Endothelial cell (in vitro differentiated cells): ENCODE measurements at places on chromosomes 3 and 15.
A peak's percentile ranks its signal among the peaks of the same experiment; 100 is the strongest.

GRCh38 chr3:195044411-195044810, 226.5 kb downstream of the XXYLT1 start:
- DNase-seq = no peak

GRCh38 chr3:172180473-172180872, 141.1 kb downstream of the FNDC3B start:
- DNase-seq = no peak

DNA sequence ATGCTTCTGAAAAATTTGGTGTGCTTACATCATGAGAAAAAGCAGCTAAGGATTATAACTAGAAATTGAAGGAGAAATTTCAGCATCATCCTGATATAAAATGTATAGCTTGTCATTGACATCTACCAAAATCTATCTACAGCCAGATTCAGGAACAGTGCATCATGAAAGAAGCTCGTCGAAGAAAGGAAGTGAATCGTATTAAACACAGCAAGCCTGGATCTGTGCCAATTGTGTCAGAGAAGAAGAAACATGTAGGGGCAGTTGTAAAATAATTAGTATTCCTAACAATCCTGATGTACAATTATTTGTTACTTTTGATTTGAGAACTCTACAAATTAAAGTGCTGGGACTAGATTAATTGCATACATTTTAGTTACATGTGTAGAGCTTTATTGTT, 37.2 kb downstream of the AP4E1 start:
- no peak for DNase-seq

DNA sequence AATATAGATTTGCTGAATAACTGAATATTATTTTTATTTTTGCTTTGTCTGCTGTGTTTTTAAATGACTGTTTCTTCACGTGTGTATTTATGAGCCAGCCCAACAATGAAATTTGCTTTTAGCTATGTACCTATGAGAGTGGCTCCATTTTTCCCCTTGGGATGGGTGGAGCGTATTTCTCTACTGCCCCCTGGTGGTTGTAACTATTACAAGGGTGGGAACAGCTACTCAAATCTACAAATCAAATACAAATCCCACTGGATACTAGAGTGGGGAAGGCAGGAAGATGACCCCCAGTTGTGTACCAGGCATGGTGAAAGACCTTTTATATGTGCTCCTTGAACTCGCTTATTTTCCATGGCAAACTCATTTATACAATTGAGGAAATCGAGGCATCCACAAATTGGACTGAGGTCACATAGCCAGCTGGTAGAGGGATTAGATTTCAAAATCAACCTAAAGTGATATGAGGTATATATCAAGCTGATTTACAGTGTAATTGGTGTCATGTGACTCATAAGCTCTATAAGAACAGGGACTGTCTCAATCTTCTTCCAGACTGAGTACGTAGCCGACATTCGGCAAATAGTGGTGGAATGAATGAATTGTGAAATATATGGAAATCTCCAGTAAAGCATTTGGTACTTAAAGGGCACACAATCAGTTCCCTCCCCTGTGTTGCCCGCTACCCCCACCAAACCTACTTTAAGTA, 69.5 kb upstream of the VEPH1 start:
- DNase-seq = peak; percentile 65

GRCh38 chr15:73264881-73265280, 103.9 kb downstream of the HCN4 start:
- DNase-seq = no peak

- no peak for DNase-seq
Observed at GRCh38 chr3:49476563-49476962, 6.5 kb downstream of the DAG1 start.

GRCh38 chr3:112671930-112672715, 31.2 kb upstream of the CCDC80 start:
- no peak for DNase-seq

GRCh38 chr3:122318620-122319019, 6.4 kb upstream of the CSTA start:
- DNase-seq = no peak

GRCh38 chr15:80569656-80570055, 125.5 kb upstream of the ABHD17C start:
- no peak for DNase-seq

- no peak for DNase-seq
Observed at GRCh38 chr3:177772908-177773557, 575.8 kb upstream of the TBL1XR1 start.

- peak; percentile 51 for DNase-seq
Observed at GRCh38 chr15:89335298-89336041, 846 bp upstream of the POLG start.

- no peak for DNase-seq
Observed at GRCh38 chr3:46553154-46553553, 12.9 kb downstream of the LRRC2 start.

DNA sequence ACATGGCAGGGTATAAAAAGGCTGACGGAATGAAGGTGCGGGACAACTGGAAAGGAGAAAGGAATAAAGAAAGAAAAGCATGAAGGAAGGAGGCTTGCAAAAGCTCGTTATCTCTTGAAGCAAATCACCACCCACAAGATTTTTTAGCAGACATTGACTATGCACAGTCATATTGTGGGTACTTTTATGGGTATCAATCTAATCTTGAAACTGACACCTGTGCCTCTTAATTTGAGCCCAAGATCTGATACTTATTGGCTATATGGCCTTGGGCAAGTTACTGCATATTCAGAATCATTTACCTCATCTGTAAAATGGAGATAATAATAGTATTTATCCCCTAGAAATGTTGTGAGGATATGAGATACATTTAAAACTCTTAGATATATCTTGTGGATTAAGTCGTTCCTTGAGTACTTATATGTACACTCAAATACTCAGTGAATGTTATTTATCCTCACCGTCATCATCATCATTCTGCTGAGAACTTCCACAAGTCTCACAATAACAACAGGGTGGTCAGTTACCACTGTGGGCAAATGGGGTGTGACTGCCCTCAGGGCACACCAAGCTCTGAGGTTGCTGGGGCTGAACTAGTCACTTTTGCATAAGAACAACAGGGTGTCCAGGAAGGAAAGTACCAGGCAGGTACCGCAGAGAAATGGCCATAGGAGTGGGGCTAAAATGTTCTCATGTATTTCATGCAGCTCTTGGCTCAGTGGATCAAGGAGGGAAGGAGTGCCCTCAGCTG, 266.1 kb downstream of the SLC9A9 start:
- DNase-seq = no peak

DNA sequence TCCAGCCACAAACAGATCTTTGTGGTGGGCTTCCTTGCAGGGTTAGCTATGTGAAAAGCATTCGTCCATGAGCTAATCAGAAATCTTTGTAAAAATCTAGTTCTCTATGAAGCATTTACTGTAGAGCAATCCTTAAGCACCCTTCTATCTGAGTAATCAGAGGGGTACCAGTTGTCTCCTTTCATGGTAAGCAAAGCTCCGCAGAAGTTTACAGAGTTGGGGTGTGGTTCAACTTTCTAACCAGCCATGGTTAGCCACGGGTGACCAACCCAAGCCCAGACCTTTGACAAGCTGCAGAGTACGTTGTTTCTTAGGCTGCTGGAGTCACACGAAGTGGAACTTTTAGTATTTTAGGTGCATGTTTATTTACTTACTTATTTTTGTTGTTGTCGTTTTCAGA, 77.4 kb downstream of the FLNB start:
- DNase-seq = no peak

- DNase-seq = no peak
Observed at GRCh38 chr15:87267798-87268197, 988.7 kb downstream of the NTRK3 start.

- no peak for DNase-seq
Observed at GRCh38 chr3:34005886-34006285, 207.5 kb downstream of the PDCD6IP start.

GRCh38 chr15:62684123-62684808, 358.3 kb upstream of the TPM1 start:
- no peak for DNase-seq

- DNase-seq = no peak
Observed at GRCh38 chr15:73374604-73375003, 5.8 kb upstream of the HCN4 start.

DNA sequence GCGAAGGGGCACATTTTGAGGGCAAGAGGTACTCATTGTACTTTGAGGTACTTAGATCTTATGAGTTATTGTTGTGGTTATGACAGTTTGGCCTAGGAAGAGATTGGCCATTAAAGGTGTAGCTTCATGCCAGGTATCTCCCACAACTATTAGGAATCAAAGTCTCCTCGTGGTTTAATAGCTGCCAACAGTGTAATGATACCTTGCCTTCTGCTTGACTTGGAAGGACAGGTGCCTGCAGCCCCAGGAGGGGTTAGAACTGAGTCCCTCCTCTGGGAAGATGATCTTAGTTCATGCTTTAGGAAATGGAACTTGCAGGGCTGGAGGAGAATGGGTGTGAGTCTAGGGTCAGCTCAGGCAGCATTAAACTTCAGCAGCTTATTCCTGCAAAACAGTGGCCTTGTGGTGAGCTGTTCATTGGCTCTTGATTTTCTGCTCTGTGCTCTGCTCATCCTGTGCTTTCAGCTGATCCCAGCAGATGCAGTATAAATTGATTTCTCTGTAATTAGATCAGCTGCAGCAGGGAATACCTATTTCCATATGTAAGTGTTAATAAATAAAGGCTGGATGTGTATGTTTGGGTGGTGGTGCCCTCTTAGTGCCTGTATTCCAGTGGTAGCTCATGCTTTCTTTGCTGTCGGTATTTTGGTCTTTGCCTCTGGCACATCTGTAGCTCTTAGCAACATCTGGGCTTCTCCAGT, 40.5 kb downstream of the ZNF609 start:
- DNase-seq = no peak

DNA sequence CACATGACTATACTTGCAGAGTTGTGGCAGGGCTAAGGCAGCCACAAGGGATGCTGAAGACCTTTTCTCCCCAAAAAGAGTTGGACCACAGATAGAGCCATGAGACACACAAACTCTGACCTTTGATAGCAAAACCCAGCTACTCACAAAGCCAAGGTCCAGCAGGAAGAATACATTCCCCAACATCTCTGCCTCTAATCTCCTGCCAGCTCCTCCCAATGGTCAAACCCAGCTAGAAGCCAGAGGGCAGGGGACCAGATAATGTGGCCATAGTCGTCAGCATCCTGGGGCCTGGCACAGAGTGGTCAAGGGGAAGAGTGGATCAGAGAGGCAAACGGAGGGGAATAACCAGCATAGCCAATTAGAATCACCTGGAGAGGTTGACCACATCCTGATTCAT, 28.2 kb downstream of the SLC6A1 start:
- no peak for DNase-seq

DNA sequence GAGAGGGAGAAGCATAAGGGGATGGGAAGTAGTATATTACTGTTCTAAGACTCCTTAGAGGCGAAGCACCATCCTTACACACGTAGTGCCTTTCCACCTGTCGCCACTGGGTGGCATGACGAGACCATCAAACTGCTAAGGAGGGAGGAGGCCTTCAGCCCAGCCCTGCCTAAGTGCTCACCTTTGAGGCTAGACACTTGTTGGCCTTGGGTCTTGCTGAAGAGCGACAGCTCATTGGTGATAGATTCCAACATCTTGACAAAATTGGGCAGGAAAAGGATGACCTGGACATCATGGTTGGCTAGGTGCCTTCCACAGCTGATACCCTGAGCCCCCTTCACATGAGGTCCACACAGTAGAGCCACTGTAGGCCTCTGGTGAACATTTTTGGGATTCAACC, 19.6 kb downstream of the CLK3 start:
- peak; percentile 68 for DNase-seq

DNA sequence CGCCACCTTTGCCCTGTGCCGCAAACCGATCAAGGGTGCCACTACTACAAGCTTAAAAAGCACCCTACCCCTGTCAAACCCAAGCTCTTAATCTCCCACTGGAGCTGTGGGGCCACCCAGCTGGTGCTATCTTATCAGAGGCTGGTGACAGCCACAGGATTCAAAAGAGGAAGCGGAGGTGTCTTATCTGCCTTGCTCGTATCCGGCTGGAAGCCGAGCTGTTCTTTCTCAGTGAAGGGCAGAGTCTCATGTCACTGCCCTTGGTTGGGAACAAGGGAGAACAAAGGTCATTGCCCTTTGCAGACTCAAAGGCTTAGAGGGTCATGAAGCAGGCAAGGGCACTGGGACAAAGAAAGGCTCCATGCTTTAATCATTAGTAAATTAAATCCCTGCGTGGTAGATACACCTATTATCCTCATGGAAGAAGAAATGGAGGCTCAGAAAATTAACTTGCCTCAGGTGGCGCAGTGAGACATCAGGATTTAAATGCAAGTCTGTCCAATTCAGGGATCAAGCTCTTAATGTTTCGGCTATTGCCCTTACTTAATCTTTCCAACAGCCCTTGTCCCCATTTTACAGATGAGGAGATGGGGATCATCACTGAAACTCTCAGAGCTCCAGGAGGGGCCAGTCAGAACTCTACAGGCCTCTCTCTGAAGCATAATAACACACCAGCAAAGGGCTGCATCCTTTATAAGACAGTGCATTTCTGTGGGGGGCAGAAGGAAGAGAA, 360.0 kb upstream of the PROK2 start:
- peak; percentile 15 for DNase-seq

GRCh38 chr3:73490453-73491286, 134.1 kb downstream of the PDZRN3 start:
- DNase-seq = no peak

DNA sequence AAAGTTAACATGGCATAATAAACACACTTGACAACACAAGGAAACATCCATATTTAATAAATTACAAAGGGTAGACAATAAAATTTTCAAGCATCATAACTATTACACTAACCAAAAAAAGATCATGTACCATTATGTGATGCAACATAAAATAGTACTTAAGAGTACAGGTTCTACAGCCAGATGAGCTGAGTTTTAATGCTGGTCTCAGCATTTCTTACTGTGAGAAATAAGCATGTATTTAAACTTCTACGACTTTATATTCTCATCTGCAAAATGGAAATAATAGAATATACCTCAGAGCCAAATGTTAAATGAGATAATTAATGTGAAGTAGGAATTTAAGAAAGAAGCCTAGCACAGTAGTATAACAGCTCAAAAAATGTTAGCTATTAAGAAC, 33.7 kb upstream of the SLC12A8 start:
- no peak for DNase-seq

DNA sequence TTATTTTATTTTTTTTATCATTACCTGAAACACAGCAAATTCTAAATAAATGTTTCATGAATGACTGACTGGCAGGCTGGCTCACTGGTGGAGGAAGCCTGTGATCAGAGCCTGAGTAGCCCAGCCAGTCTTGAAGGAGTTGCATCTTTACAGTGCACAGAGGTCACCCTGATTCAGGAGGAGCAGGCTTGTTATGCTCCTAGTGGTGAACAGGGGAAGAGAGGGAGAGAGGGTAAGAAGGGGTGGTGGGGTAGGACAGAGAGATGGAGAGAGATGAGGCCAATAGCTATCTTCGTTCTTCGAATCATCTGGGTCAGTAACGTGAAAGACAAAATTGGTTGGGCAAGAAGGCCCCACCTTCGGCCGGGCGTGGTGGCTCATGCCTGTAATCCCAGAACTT, 202.6 kb upstream of the MCTP2 start:
- DNase-seq = no peak
